ENCODE measurements at places on chromosomes 3 and 15.

DNA sequence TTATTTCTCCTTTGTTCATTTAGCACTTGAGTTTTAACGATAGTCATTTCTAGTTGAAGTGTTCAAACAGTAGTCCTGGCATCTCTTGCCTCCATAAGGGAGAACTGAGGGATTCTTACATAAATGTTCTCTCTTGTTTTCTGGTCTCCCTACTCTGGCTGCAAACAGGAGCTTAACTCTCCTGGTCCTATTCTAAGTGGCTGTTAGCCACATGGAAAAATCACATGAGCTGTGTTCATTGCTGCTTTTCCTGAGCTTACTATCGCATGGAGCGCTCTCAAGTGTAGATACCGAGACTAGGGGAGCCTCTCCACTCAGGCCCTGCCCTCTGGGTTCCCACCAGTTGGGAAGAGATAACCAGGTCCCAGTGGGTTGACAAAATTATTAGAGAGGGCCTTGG lies 403.1 kb upstream of the TPM1 start:
- DNase-seq = no peak

GRCh38 chr3:146501752-146502151 lies 32.4 kb upstream of the PLSCR2 start:
- no peak for DNase-seq

DNA sequence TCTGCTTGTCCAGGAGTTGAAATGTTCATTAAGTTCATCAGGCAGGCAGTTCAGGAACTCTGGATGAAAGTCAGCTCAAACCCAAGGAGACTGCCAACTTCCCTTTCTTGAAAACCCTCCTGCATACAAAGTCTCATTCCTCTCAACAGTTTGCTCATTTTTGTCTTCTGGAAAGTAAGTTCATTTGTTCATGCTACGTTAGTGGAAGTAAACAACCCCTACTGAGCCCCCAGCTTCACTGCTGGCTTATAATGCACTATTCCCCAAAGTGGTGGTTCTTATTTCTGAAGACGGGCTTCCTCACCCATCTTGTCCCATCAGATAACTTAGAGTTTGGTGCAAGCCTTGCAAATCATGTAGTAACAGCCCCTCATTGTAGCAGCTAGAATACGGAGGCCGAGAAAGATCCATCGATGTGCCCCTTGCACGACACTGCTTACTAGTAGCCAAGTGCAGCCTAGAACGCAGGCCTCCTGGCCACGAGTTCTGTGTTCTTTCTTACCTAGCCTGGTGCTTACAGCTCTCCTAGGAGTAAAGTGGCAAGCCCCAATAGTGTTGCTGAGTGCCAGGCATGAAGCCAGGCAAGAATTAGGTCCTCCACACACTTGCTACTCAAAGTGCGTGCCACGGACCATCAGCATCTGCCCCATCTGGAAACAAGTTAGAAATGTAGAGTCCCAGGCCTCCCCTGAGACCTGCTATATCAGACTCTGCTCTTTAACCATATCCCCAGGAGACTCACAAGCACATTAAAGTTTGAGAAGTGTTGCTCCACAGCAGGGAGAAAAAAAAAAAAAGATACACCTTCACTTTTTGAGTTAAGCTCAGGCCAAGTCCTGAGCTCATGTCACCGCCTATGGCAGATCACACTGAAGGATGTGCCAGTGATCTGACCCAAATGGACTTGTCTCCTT lies 82.5 kb downstream of the RFTN1 start:
- no peak for DNase-seq

- DNase-seq = no peak
Observed at GRCh38 chr3:41819236-41819635, 142.7 kb downstream of the ULK4 start.

GRCh38 chr15:39084674-39085530 lies 496.0 kb upstream of the THBS1 start:
- no peak for DNase-seq

DNA sequence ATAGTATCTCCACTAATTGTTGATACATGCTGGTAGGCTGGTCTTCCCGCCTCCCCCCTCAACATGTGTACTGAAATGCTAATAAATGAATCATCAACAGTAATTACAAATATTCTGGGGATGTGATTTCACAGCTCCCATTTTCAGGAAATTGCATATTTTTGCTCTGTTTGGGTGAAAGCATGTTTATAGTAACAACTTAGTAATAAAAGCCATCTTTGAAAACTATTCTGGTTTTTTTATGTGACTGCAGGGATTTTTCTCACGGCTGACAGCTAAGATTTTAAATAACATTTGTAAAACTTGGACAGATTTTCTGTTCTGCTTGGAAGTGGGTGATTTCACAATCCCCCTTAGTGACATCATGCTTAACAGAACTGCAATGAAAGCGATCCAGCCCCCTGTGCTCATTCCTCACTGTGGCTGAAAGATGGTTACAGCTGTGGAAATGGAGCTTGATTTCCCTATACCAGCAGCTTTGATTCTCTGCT lies 25.6 kb upstream of the FAM174B start:
- DNase-seq = no peak

DNA sequence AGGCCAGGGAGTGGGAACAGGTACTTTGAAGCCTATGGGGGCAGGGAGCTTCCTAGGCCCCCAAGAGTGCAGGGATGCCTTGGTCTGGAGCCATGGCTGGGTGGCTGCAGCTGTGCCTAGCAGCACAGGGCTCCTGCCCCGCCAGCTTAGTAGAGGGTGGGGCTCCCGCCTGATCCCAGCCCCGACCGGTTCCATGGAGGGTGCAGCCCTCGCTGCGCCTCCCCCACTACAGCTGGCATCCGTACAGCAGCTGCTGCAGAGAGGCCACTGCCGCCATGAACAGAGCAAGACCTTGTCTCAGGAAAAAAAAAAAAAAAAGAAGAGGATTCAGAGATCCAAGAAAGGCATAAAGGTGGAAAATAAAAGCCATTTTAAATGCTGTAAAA lies 277.2 kb downstream of the UBE2E2 start:
- DNase-seq = no peak

GRCh38 chr3:55807210-55807609 lies 320.1 kb upstream of the WNT5A start:
- no peak for DNase-seq

DNA sequence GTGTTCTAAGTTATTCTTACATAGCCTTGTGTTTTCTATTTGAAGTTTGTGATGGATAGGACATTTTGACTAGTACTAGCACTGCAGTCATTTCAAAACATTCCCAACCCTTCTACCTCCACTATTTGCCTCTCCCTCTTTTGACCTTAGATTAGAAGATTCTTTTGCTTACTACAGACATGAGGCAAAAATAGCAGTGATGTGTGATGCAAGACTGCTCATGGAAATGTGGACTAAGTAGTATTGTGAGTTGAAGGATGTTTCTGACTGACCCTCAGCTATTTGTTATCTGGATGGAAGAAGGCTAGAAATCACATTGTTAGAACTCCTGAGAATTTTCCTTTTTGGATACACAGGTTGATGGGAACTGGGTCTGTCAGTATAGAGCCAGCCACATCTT lies 45.9 kb downstream of the ATP2C1 start:
- DNase-seq = no peak

DNA sequence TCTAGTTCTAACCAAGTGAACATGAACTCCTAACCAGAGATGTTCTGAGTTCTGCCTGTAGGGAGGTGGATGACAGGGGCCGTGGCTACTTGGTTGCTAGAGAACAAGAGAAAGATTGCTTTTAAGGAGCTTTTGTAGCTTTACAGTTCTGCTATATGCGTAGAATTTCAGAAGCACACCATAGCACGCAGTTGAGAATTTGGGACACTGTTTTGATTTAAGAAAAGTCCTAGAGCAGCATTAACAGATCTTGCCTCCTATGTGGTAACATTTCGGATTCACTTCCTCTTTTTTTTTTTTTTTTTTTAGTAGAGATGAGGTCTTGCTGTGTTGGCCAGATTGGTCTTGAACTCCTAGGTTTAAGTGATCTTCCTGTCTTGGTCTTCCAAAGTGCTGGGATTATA lies 181.7 kb downstream of the TCF12 start:
- DNase-seq = no peak

GRCh38 chr15:70453238-70453637 lies 310.1 kb downstream of the UACA start:
- no peak for DNase-seq

GRCh38 chr3:194532591-194532990 lies 45.8 kb upstream of the ATP13A3 start:
- DNase-seq = no peak

GRCh38 chr15:55222588-55222987 lies 25.8 kb upstream of the RSL24D1 start:
- DNase-seq = no peak

DNA sequence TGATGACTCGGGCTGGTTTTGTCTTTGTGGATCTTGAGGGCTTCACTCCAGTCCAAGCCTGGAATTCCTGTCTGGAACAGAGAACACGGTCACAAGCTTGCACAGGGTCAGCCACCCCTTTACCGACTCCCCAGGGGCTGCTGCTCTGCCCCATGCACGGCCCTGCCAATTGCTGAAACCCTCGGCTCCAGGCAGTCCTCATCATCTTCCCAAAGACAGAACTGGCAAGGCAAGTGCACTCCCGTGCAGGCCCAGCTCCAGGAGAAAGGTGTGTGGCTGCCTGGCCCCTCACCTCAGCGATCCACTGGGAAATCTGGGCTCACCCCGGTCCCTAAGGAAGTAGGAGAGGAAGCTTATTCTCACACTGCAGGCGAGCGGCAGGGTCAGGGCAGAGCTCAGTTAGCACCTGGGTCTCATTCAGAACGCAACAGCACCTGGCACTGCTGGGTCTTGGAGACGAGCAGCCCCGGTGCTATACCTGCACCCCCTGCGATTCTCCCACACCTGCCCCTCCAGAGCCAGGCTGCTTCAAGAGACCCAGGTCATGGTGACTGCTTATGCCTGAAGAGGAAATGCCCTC lies 7.2 kb downstream of the MAP6D1 start:
- DNase-seq = no peak

DNA sequence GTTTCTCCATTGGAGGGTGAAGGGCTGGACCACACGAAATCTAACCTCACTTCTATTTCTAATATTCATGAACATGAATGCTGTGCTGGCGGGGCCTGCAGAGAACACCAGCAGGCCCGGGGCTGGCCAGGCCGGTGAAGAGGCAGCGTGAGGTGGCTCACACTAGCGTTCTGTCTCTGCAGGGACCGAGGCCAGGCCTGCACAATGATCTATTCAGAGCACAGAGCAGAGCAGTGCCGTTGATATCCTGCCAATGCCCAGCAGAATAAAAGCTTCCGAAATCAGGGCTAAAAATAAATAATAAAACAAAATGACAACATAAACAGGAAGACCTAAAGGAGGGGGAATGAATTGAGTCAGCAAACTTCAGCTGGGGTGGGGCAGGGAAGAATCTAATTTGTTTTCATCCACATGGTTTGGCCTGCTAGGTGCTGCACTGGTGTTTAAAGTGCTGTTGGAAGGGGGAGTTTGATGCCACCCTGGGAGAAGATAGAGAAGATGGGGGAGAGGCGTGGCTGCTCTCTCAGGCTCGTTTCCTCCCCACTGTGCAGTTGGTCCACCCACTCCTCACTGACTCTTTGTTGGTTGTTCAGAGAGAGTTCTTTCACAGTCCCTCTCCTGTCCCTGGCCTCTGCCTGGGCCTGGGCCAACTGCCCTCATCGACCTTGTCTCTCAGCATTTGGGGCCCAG lies 837.1 kb downstream of the AGBL1 start:
- DNase-seq = no peak

DNA sequence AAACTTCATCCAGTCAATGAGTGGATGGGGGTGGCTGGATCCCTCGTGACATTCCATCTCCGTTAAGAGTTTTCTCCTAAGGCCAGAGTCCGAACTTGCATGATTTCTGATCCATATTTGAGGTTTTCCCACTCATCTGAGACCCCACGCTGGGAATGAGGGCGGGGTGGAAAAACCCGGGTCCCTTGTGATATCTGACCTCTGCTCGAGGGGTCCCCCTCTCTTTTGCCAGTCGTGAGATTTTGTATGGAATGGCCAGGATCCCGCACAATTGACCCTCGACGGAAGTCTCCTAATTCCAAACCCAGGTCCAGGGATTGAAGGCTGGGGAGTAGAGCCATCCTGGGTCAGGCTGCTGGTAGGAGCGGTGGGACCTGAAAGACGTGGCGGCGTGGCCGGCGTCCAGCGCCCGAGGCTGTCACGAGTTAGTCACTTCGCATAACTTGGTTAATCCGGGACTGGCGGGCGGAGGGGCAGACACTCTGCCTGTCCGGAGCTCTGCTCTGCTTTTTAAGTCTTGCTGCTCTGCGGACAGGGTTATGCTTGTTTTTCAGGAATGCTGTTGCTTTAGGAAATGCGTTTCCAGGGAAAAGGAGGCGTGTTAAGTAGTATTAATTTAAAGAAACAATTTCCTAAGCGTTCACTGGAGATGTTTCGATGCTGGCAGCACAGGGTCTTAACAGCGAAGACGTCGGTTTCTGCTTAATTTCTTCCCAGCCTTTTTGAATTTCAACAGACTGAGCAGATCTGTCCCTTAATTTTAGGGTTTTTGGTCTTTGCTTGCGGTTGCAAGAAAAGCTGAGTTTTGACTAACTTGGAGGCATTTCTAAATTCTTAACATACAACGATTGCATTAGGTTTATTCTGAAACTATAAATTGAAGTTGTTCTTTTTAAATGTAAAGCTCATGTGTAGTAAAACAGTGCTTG lies 69.7 kb upstream of the LRRFIP2 start:
- peak; percentile 25 for DNase-seq

DNA sequence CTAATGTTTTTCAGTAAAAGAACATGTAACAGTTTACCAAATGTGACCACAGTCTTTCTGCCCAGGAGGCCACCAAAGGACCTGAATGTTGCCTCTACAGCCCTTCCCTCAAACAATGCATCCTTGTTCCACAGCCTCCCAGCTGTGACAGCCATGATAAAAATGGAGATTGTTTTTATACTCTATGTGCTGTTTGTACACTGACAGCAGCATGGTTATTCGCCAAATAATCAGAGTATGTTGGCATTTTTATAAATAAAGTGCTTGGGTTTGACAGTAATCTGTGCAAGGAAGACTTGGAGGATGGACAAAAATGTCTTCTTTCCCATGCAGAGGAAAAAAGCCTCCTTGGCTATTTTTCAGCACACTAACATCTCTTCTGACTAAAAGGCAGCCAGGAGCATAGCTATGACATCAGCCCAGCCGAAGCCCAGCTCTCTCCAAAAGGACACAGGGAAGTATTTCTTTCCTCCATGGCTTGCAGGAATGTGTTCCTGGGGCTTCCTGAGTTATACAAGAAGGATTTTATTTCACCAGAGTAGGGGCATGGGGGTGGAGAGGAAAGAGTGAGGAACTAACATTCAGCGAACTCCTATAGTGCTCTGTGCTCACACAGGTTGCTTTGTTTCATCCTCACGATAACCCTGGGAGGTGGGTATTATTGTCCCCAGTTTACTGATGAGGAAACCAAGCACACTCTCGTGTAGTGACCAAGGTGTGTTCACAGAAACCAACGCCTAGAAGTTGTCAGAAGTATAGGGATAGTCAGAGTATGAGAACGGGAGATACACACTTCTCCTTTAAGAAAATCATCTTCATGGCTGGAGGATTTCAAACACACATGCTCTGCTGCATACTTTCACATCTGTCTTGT lies 339.7 kb downstream of the MECOM start:
- DNase-seq = no peak

- DNase-seq = no peak
Observed at GRCh38 chr3:43028678-43029490, 49.8 kb downstream of the GASK1A start.

DNA sequence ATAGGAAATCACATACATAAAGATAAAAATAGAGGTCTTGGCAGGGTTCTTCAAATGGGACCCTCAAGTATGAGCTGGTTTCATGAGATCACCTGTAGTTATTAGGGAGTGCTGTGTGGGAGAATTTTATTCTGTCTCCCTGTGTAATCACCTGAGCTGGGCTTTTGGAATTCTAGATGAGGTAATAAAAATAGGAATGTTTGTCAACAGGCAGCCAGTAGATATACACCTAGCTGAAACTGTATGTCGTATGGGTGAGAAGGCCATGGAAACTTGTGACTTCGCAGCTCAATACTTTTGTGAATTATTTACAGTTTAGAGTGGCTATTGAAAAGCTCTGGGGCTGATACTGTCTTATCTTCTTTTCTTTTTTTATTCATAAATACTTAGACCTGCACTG lies 40.5 kb upstream of the PLCL2 start:
- DNase-seq = no peak

Measured in DMS79 treated with DMSO at 0.1 percent for 48 hours (cell line).